ENCODE measurements at places on chromosomes 1 and 21.

DNA sequence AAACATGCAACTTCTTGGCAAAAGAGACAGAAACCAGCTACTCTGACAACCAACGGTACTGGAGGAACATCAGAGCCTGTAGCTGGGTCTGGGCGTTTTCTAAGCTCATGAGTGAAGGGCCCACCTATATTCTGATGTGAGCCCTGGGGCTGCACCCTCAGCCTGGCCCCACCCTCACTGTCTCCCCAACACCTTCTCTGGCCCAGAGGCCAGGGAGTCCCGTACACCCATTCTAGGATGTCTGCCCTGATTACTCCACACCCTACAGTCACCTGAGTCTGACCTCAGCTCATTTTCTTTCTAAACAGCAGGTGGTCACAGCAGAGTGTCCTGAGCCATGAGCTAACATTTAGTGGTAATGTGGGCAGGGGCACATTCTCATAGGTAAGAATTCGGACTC is 439.2 kb downstream of the MATN1 start:
- DNase-seq: peak; percentile 22

GRCh38 chr21:34576041-34576511 is 38.8 kb downstream of the RCAN1 start:
- DNase-seq: no peak

- DNase-seq: peak; percentile 91
Observed at GRCh38 chr1:44775078-44775929, at the start of gene RPS8. Gene RPS8 (plus strand): TSS chr1:44775540. CDS start chr1:44775597, 57 bp downstream.

DNA sequence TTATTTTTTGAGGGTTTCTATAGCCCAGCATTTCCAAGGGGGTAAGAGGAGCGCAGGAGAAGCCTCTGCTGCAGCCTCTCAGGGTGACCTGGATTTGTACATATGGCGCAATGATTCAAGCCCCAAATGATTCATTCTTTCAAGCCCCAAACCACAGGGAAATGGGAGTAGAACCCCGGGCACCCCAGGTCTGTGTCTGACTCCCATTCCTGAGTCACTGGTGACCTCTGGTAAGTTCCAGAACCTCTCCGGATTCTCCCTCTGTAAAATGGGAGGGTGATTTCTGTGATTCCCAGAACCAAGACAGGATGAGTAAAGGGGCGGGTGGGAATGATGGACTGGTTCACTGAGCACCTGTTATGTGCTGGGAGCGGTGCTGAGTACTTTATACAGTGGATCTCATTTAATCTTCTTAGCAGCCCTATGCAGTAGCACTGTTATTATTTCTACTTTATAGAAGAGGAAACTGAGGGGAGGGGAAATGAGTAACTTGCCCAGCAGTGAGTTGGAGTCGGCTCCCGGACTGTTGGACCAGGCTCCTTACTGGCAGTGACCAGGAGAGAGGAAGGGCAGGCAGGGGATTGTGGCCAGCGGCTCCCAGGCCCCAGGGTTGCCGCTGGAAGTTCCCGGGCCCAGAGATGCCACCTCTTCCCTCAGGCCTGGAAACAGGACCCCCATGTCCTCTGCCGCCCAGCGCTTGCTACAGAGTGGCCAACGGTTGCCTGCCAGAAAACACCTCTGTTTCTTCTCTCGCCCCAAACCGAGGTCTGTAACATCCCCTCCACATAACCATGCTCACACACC is 20.3 kb upstream of the SLC26A9 start:
- DNase-seq: no peak

GRCh38 chr1:155007251-155007828 is 4.7 kb downstream of the ZBTB7B start:
- DNase-seq: no peak

- no peak for DNase-seq
Observed at GRCh38 chr1:52153898-52154297, 12.0 kb downstream of the ZFYVE9 start.

DNA sequence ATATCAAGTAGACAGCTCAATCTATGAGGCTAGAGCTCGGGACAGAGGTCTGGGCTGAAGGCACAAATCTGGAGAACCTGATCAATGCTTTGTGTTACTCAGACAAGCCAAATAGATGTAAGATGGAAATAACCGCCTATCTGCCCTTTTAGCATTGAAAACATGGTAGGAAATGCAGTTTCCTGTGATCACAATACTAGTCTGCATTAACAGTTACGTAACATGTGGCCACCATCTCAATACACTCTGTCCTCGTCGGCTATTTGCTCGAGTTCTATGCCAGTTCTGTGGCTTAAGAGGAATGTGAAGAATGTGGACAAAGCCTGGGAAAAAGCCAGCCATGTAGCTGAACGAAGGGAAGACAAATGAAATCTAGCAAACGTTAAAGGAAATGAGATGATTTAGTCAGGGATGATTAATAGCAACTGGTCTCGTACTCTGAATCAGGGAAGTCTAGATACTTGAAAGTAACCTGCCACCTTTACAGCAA is 73.3 kb downstream of the HSF2BP start:
- DNase-seq: no peak

DNA sequence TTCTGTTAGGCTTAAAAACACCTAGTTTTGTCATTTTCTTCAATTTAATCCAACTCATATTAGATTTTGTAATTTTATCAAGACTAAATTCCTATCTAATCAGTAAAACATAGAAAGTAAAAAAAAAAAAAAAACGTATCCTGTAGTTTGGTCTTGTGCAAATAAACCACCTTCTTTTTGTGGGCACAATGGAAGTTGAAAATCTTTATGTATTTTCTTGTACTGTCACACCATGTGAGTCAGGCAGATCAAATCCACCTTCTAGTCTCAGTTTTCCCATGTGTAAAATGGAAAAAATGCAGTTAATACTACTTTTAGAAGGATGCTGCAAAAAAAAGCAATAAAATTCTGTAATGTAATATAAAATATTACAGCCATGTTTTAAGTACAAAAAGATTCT is 129.8 kb downstream of the CYYR1 start:
- DNase-seq: no peak

- DNase-seq: no peak
Observed at GRCh38 chr1:12244585-12244984, 14.8 kb downstream of the VPS13D start.

GRCh38 chr1:29258189-29258975 is 22.1 kb downstream of the PTPRU start:
- peak; percentile 63 for DNase-seq

DNA sequence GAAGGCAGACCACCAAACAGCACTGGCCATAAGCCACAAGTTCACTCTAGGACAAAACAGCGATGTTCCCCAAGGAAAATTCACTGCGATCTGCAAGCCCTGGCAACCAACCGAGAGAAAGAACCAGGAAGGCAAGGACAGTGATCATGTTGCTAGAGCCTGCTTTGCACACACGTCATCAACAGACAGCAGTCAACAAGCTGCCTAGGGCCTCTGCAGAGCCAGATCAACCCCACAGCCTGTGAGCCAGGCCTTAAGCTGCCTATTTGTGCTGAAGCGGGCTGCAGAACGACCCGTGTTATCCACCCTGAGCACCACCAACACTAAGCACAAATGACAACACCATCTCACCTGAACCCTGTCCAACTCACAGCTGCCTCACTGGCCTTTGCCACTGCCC is 6.2 kb upstream of the YRDC start:
- no peak for DNase-seq

- no peak for DNase-seq
Observed at GRCh38 chr1:203181586-203182386, 4.7 kb downstream of the CHI3L1 start.

DNA sequence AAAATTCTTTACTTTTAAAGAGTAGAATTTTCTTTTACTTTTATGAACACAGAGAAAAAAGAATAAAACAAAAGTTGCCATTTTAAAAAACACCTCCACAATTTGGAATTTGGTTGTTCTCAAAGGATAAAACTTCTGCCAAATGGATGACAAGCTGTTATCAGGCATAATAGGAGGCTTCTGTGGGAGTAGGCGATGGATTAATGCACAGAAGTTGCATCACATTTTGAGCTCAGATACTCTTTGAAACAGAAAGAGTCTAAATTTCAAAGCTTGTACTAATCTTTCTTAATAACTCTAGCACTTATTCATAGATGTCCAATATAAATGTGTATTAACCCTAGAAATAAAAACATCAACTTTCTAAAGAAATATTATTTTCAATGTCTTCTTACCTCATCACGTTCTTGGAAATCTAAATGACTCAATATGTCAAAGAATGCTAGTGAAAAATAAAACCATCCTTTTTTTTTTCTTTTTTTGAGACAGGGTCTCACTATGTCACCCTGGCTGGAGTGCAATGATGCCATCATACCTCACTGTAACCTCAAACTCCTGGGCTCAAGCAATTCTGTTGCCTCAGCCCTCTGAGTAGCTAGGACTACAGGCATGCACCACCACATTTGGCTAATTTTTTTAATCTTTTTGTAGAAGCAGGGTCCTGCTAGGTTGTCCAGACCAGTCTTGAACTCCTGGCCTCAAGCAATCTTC is 112.8 kb upstream of the USP25 start:
- DNase-seq: no peak

- DNase-seq: no peak
Observed at GRCh38 chr1:21341517-21342078, 51.3 kb upstream of the ECE1 start.

DNA sequence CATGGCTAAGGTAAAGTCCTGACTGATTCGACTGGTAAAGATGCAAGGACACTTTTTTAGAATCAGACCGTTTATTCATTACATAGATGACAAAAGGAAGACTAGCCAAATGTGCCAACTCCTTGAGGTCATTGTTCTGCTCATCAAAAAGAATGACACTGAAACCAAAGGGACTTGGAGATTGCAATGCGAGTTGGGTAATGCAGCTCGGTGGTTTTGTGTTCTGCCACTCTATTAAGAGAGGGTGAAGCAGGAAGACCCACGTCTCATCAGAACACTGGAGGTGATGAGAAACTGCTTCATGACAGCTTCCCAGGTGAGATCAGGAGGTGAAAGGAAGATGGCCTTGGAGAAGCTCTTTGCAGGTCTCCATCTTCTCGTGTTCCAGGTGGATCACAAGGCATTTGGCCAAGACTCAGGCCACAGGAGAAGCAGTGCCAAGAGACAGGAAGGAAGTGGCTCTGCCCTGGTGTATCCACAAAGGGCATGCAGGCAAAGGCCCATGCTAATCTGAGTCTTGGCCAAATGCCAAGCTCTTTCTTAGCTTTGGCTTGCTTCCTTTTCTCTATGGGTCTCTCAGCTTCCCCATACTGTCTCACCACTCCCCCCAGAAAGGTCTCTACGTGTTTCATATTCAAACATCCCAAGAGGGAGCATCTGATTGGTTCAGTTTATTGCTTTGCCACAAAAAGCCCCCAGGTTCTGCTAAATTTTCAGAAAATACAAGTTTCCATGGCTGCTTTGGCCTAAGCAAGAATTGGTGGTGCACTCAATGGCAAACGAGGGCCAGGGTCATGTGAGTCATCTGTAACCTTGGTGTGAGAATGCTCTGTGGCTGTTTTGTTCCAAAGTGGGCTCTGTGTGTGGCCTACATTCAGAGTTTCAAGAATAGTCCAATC is 5.7 kb upstream of the CCT8 start:
- no peak for DNase-seq

DNA sequence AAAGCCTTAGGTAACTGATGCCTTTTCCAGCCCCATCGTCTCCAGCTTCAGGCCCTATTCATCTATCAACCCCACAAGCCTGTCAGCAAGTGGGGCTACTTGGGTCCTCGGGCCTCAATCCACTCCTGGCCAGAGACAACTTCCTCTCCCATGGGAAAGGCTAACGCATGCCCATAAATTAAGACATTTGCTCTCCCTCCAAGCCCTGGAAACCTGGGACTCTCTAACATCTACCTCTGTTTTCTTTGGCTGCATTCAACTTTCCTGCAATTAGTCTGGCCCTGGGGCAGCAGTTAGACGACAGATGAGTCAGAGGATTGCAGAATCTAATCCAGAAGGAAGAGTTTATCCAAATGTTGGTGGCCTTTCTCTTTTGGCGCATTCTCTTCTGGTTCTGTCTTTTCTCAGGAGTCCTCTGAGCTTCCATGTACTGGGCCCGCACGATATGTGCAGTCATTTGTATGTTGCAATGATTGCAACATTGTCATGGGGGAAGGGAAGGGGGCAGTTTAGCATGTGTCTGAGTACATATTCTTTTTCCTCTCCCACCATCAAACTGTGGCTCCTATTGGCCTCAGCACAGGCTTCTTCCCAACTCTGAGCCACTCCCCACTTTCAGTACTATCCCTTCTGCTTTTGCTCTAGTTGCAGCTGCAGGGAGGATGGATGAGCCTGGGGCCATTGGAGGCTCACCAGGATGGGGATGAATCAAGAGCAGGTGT is 54.4 kb downstream of the NAV1 start:
- DNase-seq: no peak

DNA sequence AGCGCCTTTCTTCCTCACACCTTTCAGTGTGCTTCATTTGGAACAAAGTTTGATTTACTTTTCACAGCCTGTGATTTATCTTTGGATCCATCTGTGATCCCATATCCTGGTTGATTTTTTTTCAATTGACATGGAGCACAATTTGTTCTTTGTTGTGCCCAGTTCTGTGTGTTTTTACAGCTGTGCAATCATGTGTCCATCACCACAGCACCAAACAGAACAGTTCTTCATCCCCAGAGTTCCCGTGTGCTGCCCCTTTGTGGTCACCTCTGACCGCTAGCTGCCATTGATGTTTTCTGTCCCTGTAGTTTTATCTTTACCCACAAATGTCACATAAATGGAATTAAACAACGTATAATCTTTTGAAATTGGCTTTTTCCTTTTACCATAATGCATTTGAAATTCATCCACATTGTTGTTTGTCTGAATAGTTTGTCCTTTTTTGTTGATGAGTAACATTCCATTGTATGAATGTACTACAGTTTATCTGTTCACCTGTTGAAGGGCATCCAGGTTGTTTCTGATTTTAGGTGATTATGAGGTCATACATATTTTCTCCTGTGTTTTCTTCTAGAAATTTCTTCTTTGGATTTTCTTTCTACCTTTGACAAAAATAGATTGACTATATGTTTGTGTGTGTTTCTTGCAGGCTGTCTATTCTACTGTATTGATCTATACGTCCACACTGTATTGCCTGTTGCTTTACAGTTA is 17.4 kb downstream of the MIGA1 start:
- DNase-seq: no peak

DNA sequence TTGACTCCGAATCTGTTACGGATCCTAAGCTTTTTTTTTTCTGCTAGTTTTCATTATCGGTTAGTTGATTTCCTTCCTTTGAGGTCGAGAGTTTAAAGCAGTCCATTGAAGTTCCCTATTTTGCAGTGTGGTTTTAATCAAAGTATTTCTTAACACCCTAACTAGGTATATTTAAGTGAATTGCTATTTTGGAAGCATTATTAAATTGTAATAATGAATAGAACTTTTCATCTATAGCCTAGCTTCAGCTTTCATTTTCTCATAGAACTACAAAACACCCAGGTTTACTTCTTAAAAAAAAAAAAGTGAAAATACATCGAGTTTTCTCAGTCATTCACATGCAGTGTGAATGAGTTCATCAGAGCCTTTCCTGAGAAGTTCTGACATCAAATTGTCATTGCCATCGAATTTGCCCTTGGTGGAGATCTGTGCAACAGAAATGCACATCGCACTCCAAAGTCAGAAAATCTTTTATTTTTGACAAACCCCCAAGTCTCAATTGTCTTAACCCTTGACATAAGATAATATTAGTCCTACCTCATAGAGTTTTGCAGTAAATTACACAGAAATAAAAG is 1.1 kb upstream of the LBR start:
- DNase-seq: no peak

- no peak for DNase-seq
Observed at GRCh38 chr1:44696789-44697345, 22.4 kb downstream of the ARMH1 start.

- DNase-seq: no peak
Observed at GRCh38 chr1:16018749-16019643, 1.2 kb upstream of the HSPB7 start.

- DNase-seq: no peak
Observed at GRCh38 chr1:53416269-53416813, 42.9 kb upstream of the DMRTB1 start.

All from liver (tissue), 10 donors.